ENCODE measurements at places on chromosomes 7 and 10. TPM values are rescaled to one million over a fixed set of nuclear protein-coding genes. Genes with fewer than 3 reads are reported as not detected.

Gene CCM2
- 64.8 TPM for total RNA-seq

Gene PDGFA
- total RNA-seq, result 24.8 TPM

Gene CTTNBP2
- total RNA-seq, result not detected

Gene CXCL12
- not detected for total RNA-seq

Gene PRKG1
- not detected for total RNA-seq

Gene STRIP2
- 7.5 TPM for total RNA-seq

Gene ANKRD1
- 29.8 TPM for total RNA-seq

Gene VSIR
- total RNA-seq, result 32.5 TPM

Gene TMEM178B
- total RNA-seq, result not detected

Gene BHLHA15
- total RNA-seq, result not detected

Gene PPP1R17
- not detected for total RNA-seq

Gene BTBD16
- total RNA-seq, result not detected

Gene MAT1A
- not detected for total RNA-seq

Gene CTNNA3
- 0.18 TPM for total RNA-seq

Gene MSMB
- not detected for total RNA-seq

Gene MYOZ1
- total RNA-seq, result not detected

Gene GPR15LG
- not detected for total RNA-seq

Gene AQP1
- total RNA-seq, result not detected

Gene MYL10
- total RNA-seq, result not detected

Gene OPALIN
- not detected for total RNA-seq

Gene AFAP1L2
- 2.1 TPM for total RNA-seq

Gene LRIT2
- total RNA-seq, result not detected

Gene EPHA1
- total RNA-seq, result not detected

Gene FKBP6
- not detected for total RNA-seq

Gene ADAM8
- not detected for total RNA-seq

Gene RNF133
- total RNA-seq, result 0.63 TPM

Gene ANKRD61
- total RNA-seq, result 0.42 TPM

Gene LIPM
- total RNA-seq, result not detected

Gene RASSF4
- 19.7 TPM for total RNA-seq

Gene LDB3
- total RNA-seq, result 1.1 TPM

Gene INHBA
- 14.3 TPM for total RNA-seq

Gene KCND2
- total RNA-seq, result not detected

Gene HTR7
- 0.88 TPM for total RNA-seq

Gene PPP1R3A
- total RNA-seq, result not detected

Gene SNCG
- total RNA-seq, result 0.74 TPM

Gene MYO3A
- total RNA-seq, result not detected

Gene AKR1C8
- not detected for total RNA-seq

Gene EVX1
- not detected for total RNA-seq

Gene CPA5
- total RNA-seq, result not detected

Gene ADAM22
- 0.06 TPM for total RNA-seq

Gene EBF3
- not detected for total RNA-seq

Gene RASA4B
- 4.0 TPM for total RNA-seq

Gene SLC26A5
- total RNA-seq, result not detected

Gene PDE1C
- not detected for total RNA-seq

Gene OR6B1
- total RNA-seq, result not detected

Gene ZNF853
- total RNA-seq, result not detected

Gene HABP2
- total RNA-seq, result not detected

Gene FAM24B
- total RNA-seq, result 11.7 TPM

Gene BZW2
- total RNA-seq, result 78.6 TPM

Gene SKIDA1
- total RNA-seq, result 1.7 TPM

Gene WIPF3
- not detected for total RNA-seq

Gene MYL7
- total RNA-seq, result not detected

Gene ANK3
- total RNA-seq, result not detected

Gene LRRC18
- not detected for total RNA-seq

Gene AMPH
- not detected for total RNA-seq
